ENCODE measurements at places on chromosomes 4 and X.

DNA sequence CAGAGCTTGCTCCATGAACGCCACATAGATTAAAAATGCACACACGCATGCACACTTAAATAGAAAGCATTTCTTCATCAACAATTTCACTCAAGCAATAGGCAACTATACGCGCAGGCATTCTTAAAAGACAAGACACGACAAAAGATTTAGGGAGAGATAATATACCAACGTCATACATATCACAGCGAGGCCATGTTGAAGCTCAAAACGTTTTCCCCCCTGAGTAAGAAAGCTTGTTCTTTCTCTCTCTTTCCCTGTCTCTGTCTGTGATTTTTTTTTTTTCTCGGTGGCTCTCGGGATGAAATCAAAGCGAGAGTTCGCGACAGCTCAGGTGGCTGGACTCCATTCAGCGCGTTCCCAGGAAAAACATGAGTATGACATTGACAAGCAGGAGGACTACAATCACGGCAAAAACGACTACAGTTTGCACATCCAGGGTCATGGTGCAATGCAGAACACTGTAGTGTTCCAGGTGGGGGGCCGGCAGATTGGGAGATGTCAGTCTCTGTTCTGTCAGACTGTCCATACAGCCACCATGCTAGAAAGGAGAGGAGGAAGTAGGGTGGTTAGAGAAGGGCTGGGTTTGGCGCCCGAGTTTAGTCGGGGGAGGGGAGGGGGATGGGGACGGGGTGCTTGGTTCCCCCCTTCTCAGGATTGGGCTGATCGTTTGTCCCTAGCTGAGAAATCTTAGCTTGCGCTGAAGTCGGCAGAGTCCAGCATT is 30.7 kb downstream of the ARHGEF9 start:
- DNase-seq = no peak

DNA sequence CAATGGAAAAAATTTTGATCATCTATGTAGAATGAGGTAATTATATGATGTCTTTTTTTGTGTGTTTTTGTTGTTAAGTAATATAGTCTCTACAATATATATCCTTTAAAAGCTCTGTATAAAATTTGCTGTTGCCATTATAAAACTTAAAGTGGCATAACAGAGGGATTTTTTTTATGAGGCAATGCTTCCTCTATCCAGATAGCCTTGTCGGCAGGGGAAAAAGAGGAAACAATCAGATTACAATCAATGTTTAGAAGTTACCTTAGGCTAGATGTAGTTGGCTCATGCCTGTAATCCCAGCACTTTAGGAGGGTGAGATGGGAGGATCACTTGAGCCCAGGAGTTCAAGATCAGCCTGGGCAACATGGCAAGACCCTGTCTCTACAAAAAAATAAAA is 86.8 kb downstream of the DIAPH2 start:
- DNase-seq = no peak

DNA sequence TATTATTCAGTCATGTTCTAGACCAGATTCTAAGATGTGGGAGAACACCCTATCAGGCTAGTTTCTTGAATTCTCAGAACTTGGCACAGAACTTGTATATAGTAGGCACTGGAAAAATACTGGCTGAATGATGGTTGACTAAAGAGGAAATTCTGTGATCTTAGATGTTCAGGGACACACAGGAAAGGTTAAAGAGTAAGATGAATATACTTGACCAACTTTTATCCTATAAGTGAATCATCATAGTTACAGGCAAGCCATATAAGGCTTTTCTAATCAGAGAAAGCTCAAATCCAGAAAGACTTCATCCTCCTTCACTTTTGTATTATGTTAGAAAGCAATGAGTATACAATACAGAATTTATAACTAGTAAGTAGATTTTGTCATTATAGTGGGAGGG is 53.8 kb downstream of the SEPTIN11 start:
- DNase-seq = no peak

DNA sequence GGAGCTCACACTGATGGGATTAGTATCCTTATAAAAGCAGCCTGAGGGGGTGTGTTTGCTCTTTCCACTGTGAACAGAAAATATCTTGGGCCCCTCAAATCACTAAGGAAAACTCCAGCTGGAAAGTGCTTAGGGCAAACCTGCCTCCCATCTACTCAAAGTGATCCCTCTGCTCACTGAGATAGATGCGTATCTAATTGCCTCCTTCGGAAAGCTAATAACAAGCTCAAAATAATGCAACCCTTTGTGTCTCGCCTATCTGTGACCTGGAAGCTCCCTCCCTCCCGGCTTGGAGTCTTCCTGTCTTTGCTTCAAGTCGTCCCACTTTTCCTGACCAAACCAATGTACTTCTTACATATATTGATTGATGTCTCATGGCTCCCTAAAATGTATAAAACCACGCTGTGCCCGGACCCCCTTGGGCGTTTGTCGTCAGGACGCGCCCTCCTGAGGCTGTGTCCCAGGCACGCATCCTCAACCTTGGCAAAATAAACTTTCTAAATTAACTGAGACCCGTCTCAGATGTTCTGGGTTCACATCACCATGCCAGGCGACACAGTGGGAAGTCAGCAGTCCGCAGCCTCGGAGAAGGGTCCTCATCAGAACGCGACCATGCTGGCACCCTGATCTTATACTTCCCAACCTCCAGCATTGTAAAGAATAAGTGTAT is 34.1 kb upstream of the SORCS2 start:
- no peak for DNase-seq

GRCh38 chr4:3243136-3243780 is 5.7 kb upstream of the MSANTD1 start:
- DNase-seq = no peak

- no peak for DNase-seq
These were observed 125.3 kb upstream of the GABRG1 start for GRCh38 chr4:46249106-46249505.

DNA sequence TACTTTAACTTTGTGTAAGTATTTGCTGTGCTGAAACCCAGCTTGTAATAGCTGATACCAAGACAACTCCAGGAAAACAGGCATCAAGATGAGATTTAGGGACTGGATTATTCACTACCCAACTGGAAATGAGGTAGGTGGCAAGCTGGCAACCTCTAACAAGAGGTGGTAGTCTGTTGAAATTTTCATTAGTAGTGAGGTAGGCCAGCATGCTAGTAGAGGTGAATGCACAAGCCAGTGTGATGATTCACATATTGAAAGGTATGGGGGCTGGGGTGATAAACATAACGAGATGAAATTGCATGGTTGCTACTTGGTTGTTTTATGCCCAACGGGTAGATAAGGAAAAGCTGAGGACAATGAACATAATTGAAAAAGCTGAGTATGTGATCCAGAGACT is 8.5 kb upstream of the TMPRSS11D start:
- no peak for DNase-seq

GRCh38 chrX:110167952-110168451 is 149.9 kb downstream of the AMMECR1 start:
- no peak for DNase-seq

- DNase-seq = no peak
These were observed 194.2 kb downstream of the RAPGEF2 start for GRCh38 chr4:159297091-159297490.

DNA sequence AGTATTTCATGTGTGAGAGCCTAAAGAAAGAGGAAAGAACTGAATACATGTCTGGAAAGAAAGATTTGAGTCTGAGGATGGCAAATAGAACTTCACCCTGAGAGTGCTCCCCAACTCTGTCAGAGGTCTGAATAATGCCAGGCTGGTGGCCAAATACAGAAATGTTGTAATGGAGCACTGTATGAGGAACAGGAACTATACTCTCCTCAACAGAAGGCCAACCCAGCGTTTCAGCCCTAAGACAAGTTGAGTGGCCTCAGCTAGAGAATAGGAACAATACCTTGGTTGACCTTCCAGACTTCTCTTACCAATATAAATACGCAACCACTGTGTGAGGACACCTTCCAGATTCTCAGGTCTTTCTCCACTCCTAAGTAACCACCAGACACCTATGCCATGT is 94.5 kb upstream of the STIM2 start:
- DNase-seq = no peak

DNA sequence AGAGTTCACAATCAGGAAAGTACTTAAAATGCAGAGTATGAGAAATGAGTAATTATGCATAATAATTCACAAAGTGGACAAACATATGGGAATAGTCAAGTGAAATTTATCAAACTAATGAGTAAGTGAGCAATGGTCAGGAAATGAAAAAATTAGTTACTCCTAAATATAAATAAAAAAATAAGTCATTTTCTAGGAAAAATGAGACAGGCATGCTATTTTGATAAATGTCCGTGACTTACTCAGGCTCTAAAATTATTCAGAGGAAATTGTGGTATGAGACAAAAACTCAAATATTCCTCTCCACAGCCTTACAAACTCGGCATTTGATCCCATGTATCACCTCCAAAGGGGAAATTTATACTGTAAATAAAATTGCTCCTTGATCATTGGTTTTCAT is 181.2 kb downstream of the COX18 start:
- no peak for DNase-seq

DNA sequence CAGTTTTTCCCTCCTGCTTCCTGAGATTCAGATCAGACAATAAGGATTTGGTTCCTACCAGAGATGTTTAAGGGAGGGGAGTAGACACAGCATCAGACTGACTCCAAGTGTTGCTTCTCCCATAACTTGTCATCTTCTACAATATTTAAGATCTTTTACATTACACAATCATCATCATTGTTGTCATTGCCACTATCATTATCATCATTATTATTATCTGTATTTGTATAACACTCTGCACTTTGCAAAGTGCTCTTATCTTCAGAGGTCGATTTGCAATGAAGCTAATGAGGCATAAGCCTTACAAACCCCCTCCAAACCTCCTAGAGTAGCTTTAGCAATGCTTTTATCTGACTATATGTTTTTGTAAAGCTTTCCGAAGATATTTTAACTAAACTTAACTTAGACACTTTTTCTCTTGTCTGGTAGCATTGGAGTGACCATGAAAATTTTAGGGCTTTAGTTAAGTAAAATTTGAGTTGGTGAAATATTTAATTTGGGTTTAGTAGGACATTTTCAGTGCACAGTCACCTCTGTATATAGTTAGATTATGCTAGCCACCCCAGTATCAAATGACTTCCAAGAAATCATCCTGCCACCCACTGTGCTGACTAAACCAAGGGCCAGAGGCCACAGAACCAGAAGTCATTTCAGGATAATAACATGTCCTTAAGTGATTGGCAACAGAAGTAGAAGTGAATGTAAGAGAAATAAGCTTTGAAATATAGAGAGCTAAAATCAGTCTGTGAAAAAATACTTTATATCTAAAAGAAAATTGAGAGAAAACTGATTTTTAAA is 124.2 kb upstream of the NRK start:
- DNase-seq = no peak

DNA sequence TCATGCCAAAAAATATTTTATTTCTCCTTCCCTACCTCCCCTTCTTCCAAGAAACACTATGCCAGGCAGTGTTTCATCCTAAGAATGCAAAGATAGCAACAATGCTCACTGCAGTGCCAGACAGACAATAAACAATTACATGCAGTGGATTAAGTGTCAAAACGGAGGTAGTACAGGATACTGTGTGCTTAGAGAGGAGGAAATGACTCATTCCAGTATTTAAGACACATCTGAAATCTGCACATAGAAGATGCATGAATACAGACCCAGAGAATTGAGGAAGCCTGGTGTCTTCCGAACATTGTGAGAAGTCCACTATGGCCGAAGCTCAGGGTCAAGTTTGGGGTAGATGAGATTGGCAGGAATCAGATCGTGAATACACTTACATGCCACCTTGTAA is 326.4 kb downstream of the PPP3CA start:
- no peak for DNase-seq

GRCh38 chr4:73725510-73725909 is 14.9 kb upstream of the CXCL8 start:
- DNase-seq = no peak

- DNase-seq = no peak
These were observed 67.0 kb upstream of the MSX1 start for GRCh38 chr4:4792466-4792865.

GRCh38 chr4:47801481-47802002 is 36.3 kb downstream of the CORIN start:
- no peak for DNase-seq

- no peak for DNase-seq
These were observed 8.6 kb downstream of the BLOC1S4 start for GRCh38 chr4:6724421-6725111.

GRCh38 chr4:31793907-31794306 is 1073.7 kb downstream of the PCDH7 start:
- no peak for DNase-seq

GRCh38 chrX:134551376-134552048 is 91.5 kb downstream of the HPRT1 start:
- no peak for DNase-seq
